NCI-H2171 (cell line): ENCODE measurements at places on chromosomes 11 and 22.
A peak's percentile ranks its signal among the peaks of the same experiment; 100 is the strongest.

- peak; percentile 69 for DNase-seq
Measured at GRCh38 chr11:116505298-116506262, 267.2 kb downstream of the BUD13 start.

- no peak for DNase-seq
Measured at GRCh38 chr11:1198561-1199240, 24.2 kb upstream of the MUC5B start.

GRCh38 chr11:44057340-44057739, 8.7 kb upstream of the ACCS start:
- no peak for DNase-seq

- no peak for DNase-seq
Measured at GRCh38 chr22:38704654-38705234, 1.0 kb upstream of the GTPBP1 start.

- no peak for DNase-seq
Measured at GRCh38 chr11:83881428-83881827, 595.3 kb upstream of the CCDC90B start.

GRCh38 chr22:29003975-29004646, 57.5 kb downstream of the C22orf31 start:
- peak; percentile 45 for DNase-seq

DNA sequence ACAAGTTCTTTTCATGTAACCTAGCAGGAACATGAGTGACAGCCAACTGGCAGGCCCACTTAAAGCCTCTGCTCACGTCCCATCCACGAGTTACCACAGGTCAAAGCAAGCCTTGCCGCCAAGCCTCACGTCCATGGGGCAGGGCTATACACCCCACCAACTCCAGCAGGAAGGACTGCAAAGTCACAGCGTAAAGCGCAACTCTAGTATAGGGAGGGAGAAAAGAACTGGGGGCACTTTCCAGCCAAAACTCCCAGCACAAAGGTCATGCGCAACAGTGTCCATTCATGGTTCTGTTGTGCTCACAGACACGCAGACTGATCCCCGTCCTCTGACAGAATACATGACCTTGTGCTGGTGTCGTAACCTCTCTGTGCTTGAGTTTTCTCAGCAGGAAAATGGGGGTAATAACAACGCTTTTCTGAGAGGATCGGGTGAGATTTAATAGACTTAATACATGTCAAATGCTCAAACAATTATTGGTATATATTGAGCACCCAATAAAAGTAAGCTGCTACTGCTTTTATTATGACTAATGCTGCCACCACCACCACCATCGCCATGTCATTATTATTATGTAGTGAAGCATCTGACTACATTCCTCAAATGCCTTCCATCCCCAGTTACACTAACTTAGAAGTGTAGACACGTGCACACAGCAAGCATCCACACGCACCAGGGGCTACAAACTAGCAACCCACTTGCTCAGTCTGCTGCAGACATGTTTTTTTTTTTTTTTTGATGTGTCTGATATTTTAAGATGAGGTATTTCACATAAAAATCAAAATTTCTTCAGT, 104.4 kb upstream of the PARVA start:
- no peak for DNase-seq

- DNase-seq = no peak
Measured at GRCh38 chr11:44931466-44931865, 19.2 kb downstream of the TP53I11 start.

GRCh38 chr11:83508804-83509203, 222.6 kb upstream of the CCDC90B start:
- no peak for DNase-seq

GRCh38 chr22:46876357-46876934, 114.0 kb downstream of the TBC1D22A start:
- DNase-seq = no peak

DNA sequence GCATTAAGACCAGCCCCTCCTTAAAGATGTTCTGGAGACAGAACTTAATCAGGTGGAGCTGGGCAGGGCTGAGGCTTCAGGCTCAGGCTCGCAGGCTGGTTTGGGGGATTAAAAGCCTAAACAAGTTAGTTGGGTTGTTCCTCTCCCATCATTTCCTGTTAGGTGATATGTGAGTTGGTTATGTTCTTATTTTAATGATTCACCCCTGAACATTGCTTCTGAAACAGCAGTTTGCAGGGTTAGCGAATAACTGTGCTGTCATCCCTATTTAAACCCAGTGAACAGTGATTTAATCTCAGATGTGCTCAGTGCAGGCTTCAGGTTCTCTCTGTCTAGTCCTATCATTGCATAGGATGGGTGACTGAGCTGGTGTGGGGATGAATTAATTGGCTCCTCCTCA, 47.4 kb upstream of the BIRC3 start:
- no peak for DNase-seq

DNA sequence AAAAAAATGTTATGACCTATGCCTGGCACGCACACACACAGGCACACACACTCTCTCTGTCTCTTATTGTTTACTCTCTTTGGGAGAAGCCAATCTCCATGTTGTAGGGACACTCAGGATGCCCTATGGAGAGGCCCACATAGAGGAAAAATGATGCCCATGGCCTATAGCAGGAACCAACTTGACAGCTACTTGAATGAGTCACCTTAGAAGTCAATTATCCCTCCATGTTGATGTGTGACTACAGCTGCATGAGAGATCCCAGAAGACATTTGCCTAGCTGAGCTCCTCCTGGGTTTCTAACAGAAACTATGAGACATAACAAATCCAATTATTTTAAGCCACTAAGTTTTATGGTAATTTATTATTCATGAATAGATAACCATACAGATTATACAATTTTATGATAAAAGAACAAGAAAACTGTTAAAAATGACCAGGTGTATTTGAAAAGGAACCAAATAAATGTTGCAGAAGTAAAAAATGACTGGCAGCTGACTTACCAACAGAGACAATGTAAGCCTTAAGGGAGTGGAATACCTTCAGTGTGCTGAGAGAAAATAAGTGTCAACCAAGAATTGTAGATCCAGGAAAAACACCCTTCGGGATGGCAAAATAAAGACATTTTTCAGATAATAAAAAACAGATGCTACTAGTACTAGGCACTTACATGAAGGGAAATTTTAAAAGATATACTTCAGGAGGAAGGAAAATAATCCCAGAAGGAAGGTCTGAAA, 403.7 kb upstream of the SYN3 start:
- DNase-seq = no peak

DNA sequence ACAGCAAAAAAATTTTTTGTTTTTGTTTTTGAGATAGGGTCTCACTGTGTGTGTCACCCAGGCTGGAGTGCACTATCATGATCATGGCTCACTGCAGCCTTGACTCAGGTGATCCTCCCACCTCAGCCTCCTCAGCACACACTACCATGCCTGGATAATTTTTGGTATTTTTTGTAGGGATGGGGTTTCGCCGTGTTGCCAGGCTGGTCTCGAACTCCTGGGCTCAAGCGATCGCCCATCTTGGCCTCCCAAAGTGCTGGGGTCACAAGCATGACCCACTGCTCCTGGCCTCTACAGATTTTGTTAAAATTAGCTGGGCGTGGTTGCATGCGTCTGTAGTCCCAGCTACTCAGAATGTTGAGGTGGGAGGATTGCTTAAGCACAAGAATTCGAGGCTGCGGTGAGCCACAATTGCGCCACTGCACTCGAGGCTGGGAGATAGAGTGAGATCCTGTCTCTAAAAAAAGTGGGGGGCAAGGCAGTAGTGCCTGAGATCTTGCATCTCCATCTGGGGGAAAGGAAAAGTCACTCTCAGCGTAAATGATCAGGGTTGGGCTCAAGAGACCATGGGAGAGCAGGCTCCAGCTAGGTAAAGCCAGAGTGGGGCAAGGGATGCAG, 10.6 kb upstream of the DGKZ start:
- DNase-seq = no peak
